Activated CD4-positive, CD25-positive, alpha-beta regulatory T cell (primary cell): ENCODE measurements at places on chromosomes 4 and X.

DNA sequence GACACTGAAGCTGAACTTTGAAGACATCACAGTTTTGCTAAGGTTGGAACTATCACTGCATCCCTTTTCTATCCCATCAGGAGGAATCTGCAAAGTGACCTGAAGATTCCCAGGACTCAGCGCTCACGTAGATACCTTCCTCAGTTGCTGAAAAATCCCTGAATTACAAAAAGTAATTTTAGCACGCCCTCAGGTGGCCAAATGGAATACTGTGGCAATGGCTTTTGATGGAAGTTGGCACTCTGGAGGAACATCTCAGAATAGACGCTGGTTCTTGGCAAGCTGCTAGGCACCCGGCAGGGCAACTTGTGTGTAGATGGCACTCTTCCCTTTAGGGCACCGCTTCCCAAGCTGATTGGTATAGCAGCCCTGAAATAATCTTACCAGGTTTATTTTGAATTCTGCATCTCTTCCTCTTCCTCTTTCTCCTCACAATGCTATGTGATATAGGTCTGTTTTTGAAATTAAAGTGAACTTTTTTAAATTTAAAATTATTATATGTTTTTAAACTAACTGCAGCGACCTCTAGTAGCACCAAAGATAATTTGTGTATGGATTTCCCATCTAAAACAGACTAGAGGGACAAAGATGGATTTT is 16.3 kb upstream of the ESX1 start:
- no peak for DNase-seq

GRCh38 chrX:140525448-140525847 is 20.6 kb upstream of the SOX3 start:
- no peak for DNase-seq

GRCh38 chr4:116092961-116093360 is 979.5 kb upstream of the NDST4 start:
- no peak for DNase-seq

- DNase-seq: no peak
These were observed 523.6 kb upstream of the BOD1L1 start for GRCh38 chr4:14151101-14151500.

DNA sequence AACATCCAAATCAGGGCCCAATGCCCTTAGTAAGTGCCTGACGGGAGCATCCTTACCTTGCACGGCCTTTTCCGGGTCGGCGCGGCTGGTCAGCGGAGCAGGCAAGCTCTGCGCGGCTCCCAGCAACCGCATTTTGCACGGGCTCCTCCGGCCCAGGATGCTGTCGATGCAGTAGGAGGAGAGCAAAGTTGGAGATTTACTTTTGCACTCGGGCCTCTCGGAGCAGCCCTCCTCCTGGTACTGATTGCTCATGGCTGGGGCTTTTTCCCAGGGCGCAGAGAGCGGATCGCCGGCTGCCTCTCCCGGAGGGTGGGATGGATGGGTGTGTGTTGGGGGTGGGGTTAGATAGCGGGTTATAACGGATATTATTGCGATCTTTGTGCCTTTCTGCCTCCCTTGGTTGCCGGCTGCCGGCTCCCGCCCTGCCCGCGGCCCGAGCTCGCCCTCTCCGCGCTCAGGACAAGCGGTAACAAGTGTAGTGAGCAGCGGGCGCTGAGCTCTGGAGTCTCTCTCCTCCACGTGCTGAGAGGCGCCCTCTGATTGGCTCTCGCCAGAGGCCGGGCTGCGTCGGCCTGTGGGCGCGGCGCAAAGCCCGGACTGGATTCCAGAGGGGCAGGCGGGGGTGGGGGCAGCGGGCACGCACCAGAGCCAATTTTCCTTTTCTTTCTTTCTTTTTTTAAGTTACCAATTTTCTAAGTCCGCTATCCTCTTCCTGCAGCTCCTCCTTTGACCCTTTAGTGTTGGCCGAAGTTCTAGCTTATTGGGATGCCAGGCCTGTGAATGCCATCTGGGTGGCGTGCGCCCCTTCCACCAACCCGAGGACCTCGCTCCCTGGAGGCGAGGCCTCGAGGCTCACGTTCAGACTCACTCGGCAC is at the start of gene ARX:
ARX (minus strand) TSS at position 480 of the 875 bp plus-strand sequence; CDS start at position 252, 228 bp downstream.
- no peak for DNase-seq

DNA sequence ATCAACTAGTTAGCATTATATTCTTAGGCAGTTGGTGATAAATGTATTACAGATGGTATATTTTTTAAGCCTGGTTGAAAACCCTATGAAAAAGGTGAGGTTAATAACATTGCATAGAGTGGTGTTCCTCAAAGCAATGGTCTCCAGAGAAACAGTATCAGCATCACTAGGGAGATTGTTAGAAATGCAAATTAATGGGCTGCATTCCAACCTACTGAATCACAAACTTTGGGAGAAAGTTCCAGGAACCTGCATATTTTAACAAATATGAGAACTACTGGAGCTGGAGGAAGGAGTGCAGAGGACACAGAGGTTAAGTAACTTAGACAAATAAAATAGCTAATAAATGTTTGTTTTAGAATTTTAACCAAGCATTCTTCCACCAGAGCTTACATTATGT is 166.9 kb upstream of the PCDH10 start:
- DNase-seq: no peak

GRCh38 chr4:185700048-185700447 is 111.9 kb downstream of the SORBS2 start:
- no peak for DNase-seq

DNA sequence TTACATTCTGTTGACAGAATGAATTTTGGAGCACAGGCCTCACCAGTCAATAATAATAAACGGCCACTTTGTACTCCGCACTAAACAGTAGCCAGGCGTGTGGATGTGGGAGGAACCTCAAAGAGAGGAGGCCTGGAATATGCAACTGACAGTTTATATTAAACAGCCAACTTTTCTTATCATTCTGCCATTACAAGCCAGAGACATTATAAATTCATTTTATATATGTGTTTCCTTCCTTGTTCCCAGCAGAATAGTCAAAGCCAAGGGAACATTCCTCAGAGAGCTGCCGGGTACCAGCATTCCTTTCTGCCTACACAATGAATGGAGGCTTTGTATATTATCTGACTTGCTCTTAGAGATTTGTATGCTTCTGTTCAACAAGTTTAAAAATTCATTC is 436.5 kb upstream of the FTHL17 start:
- DNase-seq: no peak

GRCh38 chr4:90357117-90357710 is 230.0 kb downstream of the CCSER1 start:
- DNase-seq: no peak

DNA sequence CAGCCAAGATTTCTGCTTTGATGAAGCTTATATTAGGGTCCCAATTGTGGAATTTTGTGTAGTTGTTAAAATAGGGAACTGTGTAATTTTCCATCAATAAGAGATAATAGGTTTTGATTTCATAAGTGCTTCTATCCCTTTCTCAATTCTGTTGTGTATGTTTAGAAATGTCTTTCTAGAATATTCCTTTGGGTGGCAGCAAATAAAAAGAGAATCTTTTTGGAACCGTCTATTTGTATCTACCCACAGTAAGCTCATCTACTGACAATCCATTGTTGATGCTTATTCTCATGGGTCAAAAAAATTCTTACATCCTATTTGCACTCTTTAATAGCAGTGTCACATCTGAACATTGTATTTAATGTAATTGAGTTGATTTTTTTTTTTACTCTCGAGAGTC is 61.7 kb downstream of the TMA16 start:
- DNase-seq: no peak

- DNase-seq: no peak
These were observed 75.6 kb upstream of the HELT start for GRCh38 chr4:184942444-184943425.

GRCh38 chrX:139762400-139763183 is 54.6 kb upstream of the MCF2 start:
- no peak for DNase-seq

GRCh38 chr4:10521424-10521823 is 64.2 kb upstream of the ZNF518B start:
- DNase-seq: no peak

DNA sequence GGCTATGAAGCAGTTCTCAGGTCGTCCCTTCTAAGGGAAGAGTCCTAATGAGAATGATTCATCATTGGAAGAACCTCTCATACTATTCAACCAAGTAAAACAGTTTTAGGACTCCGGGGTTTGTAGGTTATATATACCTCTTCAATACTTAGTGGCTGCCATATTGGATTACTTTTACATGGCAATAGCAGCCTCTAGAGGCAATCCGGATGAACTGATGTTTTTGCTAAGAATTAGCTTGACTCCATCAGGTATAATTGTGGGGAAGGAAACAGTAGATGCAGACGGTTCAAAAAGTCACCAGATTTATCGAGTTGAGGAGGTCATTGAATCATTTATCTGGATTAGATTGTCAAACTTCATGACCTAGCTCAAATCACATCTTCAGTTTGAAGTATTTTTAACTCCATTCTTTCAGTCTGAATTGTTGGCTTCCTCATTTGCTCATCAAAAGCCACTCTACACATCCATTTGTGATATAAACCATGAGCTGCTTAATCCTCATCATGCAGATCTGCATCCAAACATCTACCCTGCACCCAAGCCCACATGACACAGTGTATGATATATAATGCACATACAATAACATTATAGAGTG is 28.4 kb downstream of the GUCY1B1 start:
- no peak for DNase-seq

GRCh38 chrX:150929058-150929457 is 30.6 kb upstream of the CD99L2 start:
- DNase-seq: no peak

DNA sequence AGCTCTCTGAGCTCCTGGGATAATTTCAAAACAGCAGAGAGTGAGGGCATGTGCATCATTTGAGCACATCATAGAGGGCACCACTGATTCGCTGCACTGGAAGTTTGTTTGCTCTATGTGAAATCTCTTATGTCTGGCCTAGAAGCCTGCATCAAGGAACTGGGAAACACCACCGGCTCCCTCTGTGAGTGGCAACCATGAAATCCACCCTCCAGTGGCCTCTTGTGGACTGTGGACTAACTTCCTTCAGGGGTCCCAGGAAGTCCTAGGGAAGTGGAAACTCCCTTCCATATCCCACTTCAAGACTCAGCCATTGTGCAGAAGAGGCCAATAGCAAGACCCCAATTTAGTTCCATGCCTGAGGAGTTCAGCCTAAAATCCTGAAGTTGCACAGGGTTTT is 48.0 kb upstream of the IGFBP7 start:
- no peak for DNase-seq

- DNase-seq: no peak
These were observed 112.9 kb downstream of the FRYL start for GRCh38 chr4:48667148-48667547.

GRCh38 chrX:111309083-111309482 is 38.8 kb upstream of the CAPN6 start:
- no peak for DNase-seq

GRCh38 chr4:165667969-165668368 is 205.1 kb upstream of the TLL1 start:
- DNase-seq: no peak

GRCh38 chrX:108130889-108131288 is 39.3 kb downstream of the ATG4A start:
- DNase-seq: no peak

DNA sequence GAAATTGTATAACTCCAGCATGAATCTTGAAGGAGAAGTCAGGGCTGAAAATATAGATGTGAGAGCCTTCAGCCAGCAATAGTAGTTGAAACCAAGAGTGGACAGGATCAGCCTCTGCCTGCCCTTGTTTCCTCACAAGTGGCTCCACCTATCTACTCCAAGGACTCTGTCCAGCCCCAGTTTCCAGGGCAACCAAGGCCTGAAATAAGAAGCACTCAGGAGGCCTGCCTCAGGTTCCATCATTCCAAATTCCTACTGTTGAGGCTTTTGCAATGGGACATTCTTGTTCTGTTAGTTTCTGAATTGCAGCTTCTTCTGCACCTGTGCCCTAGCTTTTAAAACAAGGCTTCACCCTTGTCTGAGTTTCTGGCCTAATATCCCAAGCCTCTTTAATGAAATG is 41.6 kb downstream of the TRPC5OS start:
- no peak for DNase-seq

DNA sequence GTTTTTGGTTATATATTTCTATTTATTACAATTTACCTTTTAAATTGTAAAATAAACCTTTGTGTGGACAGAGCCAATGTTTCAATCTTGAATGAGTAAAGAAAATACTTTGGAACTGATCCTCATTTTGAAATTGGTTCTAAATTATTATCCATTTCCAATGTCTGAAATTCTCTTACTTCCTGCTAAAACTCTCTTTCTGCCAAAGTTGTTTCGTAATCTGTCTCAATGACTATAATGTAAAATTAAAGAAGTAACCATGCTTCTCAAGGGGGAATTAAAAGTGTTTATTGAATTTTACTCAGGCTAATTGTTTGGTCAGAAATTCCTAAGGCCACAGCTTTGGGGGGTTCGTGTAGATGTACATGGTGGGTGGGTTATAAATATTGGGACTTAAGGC is 34.8 kb downstream of the YIPF6 start:
- no peak for DNase-seq

DNA sequence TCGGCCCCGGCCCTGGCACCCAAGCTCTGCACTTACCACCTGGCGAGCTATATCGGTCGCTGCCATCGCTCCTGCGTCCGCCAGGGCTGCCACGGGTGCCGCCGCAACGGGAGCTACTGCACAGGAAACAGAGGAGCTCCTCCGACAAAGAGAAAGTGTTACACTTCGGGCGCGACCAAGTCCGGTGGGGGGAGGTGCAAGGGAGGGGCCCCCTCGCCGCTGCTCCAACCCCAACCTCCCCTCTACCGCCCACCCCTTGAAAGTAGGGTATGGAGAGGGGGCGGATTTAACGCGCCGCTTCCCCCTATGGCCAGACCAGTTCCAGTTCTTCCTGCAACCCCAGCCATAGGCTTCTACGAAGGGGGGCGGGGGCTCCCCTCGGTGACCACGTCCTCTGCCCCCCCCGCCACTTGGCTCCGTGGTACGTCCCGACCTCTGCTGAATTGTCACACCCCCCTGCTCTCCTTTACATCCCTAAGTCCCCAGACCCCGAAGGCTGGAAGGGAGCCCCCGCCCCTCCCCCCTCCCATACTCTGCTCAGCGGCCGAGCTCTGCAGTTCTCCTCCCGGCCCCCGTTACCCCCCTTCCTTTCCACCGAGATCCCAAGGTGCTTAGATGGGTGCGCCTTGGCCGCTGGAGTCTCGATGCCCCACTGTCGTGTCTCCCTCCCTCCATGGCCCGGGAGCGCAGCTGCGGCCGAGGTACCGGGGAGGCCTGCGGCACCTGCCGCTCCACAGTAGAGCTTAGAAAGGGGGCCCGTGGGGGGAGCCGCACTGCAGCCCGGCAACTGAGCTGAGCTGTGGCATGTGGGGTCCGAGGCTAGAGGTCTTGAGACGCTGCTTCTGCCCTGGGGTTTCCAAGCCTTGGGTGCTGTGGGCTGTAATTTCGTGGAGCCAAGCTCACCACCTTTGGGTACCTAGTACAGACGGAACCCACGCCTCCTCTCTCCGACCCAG is at the start of gene SEPTIN6:
SEPTIN6 (minus strand) TSS at position 129 of the 956 bp plus-strand sequence; CDS start at position 66, 63 bp downstream.
- peak; percentile 41 for DNase-seq

DNA sequence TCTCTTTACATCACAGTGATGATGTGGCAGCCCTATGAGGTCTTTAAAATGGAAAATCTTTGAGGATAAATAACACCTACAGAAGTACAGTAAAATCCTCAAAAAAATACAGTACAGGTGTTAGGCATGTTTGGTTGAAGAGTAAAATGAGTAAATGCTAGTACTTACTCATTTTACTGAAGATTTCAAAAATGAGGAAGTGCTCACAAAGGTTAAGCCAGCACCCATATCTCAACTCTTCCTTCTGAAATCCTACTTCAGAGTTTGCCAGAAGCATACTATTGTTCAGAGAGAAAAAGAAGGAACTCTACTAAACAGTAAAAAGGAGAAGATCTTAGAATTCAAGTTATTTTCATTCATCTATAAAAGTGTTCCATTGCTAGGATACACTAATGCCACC is 130.9 kb downstream of the CBR4 start:
- no peak for DNase-seq

- DNase-seq: no peak
These were observed 152.3 kb downstream of the WDFY3 start for GRCh38 chr4:84814094-84814750.

GRCh38 chrX:154775419-154776349 is 13.0 kb downstream of the DKC1 start:
- DNase-seq: no peak
